Pulmonary artery endothelial cell (primary cell): ENCODE measurements at places on chromosomes 6 and 20.

GRCh38 chr6:137989664-137990063, 117.6 kb downstream of the PERP start:
- DNase-seq: no peak

DNA sequence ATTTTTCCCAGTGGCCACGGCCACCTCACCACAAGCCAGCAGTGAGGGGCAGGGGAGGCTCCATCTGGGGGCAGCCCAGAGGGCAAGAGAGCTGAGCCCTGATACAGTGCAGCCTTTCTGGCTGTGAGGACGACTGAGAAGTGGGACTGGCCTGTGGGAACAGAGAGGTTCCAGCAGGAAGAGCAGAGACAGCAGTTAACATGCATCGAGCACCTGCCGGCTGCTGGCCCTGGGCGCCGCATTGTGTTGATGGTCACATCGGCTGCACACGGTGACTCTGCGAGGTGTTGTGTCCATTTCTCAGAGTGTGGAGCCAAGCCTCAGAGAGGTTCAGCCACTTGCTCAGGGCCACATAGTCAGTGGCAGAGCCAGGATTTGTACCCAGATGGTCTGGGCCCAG, 9.8 kb downstream of the FOXS1 start:
- no peak for DNase-seq

GRCh38 chr20:49644980-49645565, 68.6 kb downstream of the B4GALT5 start:
- no peak for DNase-seq

GRCh38 chr6:128208851-128209580, 308.2 kb upstream of the THEMIS start:
- no peak for DNase-seq

DNA sequence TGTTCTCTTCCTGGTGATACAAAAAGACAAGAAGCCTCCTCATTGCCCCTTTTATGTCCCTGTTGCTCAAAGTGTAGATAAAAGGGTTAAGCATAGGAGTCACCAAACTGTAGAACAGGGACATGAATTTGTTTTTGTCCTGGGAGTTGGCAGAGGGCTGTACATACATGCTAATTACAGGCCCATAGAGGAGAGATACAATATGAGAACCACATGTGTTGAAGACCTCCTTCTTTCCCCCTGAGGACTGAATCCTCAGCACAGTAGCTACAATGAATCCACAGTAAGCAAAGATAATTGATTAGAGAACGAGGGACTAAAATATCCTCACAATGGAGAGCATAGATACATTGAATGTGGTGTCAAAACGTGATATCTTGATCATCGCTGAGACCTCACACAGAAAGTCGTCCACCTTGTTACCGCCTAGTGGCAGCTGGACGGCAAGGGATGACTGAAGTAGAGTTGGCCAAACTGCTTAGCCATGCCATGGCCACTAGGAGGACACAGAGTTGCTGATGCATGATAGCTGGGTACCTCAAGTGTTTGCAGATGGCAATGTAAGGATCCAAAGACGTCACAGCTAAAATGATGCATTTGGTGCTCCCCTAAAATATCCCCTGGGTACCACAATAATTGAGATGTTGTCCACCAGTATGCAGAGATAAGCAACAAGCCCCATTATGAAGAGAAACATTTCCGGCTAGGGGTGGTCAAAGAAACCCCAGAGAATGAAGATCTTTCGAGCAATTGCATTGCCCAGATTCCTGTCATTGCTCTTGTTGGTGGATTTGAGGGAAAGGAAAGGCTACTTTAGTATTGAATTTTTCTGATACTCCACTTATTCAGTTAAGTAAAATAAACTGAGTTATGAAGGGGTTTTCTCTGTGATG, 15.0 kb downstream of the OR2B3 start:
- DNase-seq: no peak

- no peak for DNase-seq
Observed at GRCh38 chr6:35724059-35724458, 12.8 kb upstream of the ARMC12 start.

- DNase-seq: no peak
Observed at GRCh38 chr6:74073429-74073828, 377.4 kb downstream of the CD109 start.

DNA sequence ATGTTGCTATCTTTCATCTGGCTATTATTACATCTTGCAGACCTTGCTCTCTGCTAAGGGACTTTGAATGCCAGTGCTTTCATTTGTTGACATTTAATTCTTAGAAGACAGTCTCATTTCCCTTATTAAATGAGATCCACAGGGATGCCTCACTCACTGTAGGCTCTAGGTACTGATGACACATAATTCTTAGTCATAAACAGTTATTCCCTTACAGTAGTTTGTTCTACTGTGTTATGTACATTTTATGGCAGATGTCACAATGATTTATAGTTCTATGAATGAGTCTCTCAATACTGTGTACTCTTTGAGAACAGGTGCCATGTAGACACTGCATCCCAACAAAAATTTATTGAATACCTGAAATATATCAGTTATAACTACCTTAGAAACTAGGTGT, 70.3 kb downstream of the FAM83B start:
- no peak for DNase-seq

- DNase-seq: no peak
Observed at GRCh38 chr20:46715292-46715756, 5.9 kb downstream of the SLC2A10 start.

DNA sequence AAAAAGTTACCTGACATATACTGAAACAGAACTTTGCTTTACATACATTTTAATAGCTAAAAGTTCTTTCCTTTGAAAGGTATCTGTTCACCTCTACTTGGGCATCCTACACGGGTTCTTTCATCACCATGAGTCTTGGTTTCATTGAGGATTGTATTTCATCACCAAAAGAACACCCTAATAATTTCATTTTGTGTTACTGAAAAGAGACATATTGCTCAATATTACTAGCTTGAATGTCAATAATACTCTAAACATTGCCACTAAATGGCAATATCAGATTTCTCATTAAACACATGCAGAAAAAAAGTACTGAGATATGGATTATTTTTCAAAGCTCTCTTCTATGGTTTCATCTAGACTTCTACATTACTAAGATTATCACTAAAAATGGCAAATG, 30.8 kb downstream of the MAN1A1 start:
- DNase-seq: no peak
